ENCODE measurements at places on chromosomes 1 and 21. TPM values are rescaled to one million over a fixed set of nuclear protein-coding genes. Genes with fewer than 3 reads are reported as not detected.

The WLS gene
- total RNA-seq = 29.9 TPM

GRCh38 chr1:27570356-27570755 lies 33.6 kb downstream of the AHDC1 start:
- DNase-seq = no peak

- DNase-seq = peak; percentile 88
These were observed 38.0 kb downstream of the ERG start for GRCh38 chr21:38460171-38460742.

GRCh38 chr1:93504247-93505033 lies 56.5 kb downstream of the FNBP1L start:
- no peak for DNase-seq

GRCh38 chr21:45357436-45358260 lies 47.3 kb upstream of the COL18A1 start:
- no peak for DNase-seq

GRCh38 chr1:74504125-74504932 lies 8.1 kb downstream of the LRRC53 start:
- DNase-seq = no peak
